Thymus (tissue), 14 donors: ENCODE measurements at places on chromosomes 12 and 14.

DNA sequence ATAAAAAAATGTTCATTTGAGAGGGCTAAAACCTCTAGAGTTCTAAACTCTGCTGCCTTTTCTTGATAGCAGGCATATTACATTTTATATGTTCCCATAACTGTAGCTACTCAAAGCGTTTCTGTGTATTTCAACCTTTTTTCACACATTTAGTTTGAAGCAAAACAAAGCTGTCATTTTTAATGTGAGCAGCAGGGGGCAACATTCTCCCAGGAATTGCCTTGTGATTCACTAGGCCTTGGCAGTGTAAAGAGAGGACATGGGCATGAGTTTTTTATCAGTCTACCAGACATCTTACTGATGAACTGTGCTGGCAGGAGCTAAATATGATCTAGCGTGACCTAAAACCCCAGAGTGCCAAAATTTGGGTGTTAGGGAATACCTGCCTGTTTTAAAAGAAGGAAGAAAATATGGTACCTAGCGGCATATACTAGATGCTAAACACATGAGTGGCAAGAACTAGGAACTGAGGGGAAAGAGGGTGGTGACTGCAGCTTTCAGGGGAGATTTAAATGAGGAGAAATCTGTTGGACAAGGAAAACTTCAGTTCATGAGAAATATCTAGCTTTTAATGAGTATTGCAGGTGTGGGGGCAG is 65.3 kb downstream of the IFT43 start:
- DNase-seq, result peak; percentile 15

- no peak for DNase-seq
Observed at GRCh38 chr12:108324351-108325017, 14.6 kb downstream of the CMKLR1 start.

GRCh38 chr14:26766726-26767125 is 168.9 kb upstream of the NOVA1 start:
- DNase-seq, result no peak

DNA sequence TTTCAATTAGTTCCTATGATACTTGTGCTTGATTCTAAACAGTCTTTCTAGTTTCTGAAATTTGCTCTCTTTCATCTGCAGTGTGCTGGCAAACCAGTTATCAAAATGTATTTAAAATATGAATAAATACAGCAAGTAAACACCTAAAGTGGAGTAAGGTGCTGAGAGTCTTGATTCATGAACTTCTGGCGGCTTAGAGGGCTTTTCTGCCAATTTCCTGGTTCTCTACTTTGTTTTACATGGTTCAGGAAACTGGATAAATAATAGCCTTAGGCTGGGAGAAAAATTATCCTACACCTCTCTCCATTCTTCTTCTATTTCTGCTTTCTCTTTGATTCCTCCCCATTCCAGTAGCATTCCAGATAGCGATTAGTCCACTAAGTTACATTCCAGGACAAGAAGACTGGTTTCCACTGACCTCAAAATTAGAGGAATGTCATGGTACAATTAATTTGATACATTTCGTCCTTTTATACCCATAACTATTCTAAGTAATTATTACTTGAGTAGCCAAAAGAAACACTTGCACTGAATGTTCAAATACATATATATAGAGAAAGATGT is 14.9 kb downstream of the ATP2B1 start:
- DNase-seq, result no peak

DNA sequence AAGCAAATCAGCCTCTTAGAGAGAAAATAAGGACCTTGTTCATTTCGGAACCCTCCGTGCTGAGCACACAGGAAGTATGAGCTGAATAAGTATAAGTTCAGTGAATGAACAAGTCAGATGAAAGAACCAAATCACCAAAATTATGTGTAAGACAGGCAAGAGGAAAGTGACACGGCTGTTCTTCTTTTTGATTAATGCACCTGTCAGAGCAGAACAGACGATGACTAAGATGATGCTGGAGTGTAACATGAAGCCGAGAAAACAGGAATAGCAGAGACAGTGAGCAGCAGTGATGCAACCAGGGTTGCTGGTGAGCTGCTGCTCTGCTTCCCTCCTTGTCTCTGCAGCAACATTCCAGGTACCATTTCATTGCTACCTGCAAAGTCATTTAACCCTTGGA is 861.1 kb downstream of the GALC start:
- no peak for DNase-seq

DNA sequence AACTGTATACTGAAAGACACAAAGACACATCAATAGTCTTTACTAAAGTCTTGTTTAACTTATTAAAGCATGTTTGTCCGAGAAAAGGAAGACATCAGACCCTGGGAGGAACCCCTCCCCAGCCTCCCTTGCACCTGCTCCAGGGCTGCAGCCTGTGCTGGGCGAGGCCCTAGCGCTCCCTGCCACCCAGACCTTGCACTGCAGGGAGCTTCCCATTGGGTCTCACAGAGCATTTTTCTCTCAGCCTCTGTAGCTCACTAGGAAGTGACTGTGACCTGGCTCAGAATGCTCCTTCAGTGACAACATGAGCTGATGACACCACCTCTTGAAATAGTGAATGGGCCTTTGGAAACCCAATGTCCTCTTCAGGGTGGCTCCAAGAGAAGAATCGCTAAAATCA is 461.2 kb downstream of the TMEM121 start:
- DNase-seq, result no peak

DNA sequence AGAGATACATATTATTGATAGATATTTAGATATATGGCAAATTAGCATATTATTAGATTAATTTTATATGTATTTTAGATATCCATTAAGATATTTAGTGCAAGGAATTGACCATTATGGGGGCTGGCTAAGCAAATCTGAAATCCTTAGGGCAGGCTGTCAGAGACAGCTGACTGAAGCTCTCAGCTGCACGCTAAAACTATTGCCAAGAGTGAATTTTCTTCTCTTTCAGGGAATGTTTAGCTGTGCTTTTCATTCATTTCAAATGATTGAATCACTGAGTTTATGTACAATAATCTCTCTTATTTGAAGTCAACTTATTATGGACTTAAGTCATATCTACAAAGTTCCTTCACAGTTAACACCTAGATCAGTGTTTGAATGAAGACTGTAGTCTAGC is 566.5 kb downstream of the LRFN5 start:
- DNase-seq, result no peak

DNA sequence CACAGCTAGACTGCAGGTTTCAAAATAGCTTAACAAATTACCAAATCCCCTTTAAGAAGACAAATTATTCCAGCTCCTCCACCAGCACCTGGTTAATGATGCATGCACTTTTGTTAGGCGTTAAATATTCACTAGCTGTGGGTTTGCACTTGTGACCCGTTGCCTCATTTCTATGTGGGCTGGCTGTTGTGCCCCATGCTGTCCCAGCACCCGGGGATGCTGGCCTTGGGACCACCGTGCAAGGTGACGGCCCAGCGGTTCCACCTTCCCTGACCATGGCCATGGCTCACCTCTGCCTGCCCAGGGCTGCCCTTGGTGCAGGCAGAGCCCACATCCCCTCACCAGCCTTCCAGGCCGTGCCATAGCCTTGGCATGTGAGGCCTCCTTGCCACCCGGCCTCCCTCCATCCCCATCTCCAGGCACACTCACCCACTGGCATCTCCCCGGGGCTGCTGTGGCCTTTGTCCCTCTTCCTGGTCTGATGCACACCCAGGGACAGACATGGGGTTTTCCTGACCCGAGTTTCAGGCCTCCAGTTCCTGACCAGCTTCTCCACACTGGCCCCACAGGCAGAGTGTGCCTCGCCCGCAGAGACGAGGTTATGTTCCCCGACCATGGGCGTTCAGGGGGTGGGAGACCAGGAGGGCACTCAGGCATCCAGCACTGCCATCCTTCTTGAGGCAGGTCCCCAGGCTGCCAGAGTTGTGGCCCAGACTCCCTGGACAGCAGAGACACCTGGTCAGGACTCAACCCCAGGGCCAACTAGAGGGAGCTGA is 20.3 kb upstream of the C14orf180 start:
- DNase-seq, result no peak

DNA sequence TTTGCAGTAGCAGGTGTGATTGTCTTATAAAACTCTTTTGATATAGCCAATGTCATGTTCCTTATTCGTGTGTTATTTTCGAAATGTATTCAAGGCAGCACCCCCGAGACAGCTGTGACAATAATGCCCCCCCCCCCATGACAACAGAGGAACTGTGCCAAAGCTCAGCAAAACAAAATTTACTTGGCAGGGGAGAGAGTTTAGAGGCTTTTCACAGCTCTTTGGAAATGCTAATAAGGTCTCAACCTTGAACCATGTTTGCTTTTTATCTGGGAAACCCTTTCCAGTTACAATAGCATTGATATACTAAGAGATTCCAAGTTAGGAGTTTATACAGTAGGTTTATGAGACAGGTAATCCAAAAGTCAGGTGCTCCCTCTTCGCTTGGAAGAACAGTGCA is 56.4 kb upstream of the USP44 start:
- no peak for DNase-seq

- no peak for DNase-seq
Observed at GRCh38 chr12:94954029-94954685, 49.3 kb downstream of the NDUFA12 start.

- DNase-seq, result no peak
Observed at GRCh38 chr14:24206260-24207103, 986 bp downstream of the TSSK4 start.

- no peak for DNase-seq
Observed at GRCh38 chr14:103699901-103700752, 15.1 kb downstream of the XRCC3 start.

- no peak for DNase-seq
Observed at GRCh38 chr14:62123961-62124360, 361.7 kb downstream of the SNAPC1 start.

DNA sequence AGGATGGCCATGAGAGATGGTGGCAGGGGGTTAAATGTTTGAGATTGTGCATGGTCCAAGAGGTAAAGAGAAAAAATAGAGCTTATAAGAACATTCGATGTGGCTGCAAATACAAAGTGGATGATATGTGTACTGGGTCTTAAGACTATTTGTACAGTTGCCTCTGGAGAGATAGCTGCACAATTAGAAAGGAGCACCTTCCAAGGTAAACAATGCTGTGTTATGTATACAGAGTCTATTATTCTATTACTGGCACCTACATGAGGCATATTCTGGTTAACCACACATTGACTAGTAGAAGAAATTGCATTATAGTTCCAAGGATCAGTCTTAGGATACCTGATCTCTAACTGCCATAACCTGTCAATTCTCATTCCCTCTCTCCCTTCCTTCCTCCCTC is 238.0 kb upstream of the FOXN3 start:
- no peak for DNase-seq

GRCh38 chr12:116508145-116509121 is 50.7 kb upstream of the MAP1LC3B2 start:
- peak; percentile 23 for DNase-seq

DNA sequence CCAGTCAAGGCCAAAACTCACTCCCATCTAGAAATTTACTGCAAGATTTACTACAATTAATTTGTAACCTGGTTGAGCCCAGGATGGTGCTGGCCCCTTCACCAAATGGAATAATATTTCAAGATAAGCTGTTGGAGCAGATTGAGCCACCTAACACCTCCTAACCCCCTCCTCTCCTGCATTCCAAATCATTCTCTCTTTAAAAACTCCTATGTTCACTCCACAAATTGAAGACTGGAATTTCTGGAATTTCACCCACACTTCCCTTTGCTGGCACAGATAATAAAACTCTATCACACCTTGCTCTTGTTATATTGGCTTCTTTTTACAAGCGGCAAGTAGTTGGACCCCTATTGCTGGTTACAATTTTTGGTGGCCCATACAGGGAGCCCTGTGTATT is 41.7 kb downstream of the MIS18BP1 start:
- DNase-seq, result no peak

- DNase-seq, result no peak
Observed at GRCh38 chr14:78292003-78292402, 121.8 kb downstream of the NRXN3 start.

- DNase-seq, result no peak
Observed at GRCh38 chr12:119850330-119850729, 26.8 kb downstream of the CIT start.

GRCh38 chr12:48198672-48198971 is 4.5 kb downstream of the OR10AD1 start:
- no peak for DNase-seq

DNA sequence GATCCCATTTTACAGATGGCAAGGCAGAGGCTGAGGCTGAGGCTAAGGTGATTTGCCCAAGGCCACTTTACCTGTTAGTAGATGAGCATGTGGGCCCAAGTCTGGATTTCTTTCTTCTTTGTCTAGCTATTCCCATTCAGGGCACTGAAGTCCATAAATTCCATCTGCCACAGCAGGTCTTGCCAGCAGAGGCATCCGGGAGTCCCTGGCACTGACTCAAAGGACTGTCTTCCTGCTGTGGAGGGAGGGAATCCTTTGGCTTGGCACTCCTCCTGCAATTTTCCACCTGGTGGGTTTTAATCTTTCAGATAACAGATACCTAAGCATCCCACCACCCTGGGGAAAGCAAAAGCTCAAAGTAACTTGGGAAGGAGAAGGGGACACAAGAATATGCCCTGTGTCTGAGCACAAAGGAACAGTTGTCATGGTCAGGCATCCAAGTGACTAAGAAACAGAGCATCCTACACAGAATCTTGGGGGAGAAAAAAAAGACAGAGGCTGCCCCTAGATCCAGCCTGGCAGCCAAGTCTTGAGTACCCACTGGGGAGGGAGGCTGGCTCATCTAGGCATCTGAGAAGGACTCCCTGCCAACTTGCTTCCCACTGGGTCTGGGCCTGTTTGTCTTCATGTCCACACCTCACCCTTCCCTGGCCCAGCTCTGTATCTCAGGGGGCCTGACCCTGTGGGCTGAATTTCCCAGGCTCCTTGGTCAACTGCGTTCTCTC is 35.6 kb upstream of the CMKLR1 start:
- DNase-seq, result no peak

- DNase-seq, result peak; percentile 52
Observed at GRCh38 chr14:96762650-96763049, 34.5 kb upstream of the VRK1 start.

- no peak for DNase-seq
Observed at GRCh38 chr14:100902295-100903133, 1.0 kb downstream of the RTL1 start.

- no peak for DNase-seq
Observed at GRCh38 chr12:3105690-3106479, 28.7 kb downstream of the TSPAN9 start.

- DNase-seq, result no peak
Observed at GRCh38 chr12:66304296-66304900, 2.1 kb downstream of the HELB start.

GRCh38 chr12:86241600-86241999 is 14.6 kb downstream of the MGAT4C start:
- DNase-seq, result no peak

- DNase-seq, result no peak
Observed at GRCh38 chr14:39615352-39615751, 183.1 kb upstream of the FBXO33 start.
